Right cardiac atrium (tissue), 5 donors: ENCODE measurements at places on chromosomes 6 and 20.

GRCh38 chr6:109612268-109612667 lies 78.7 kb downstream of the AK9 start:
- no peak for DNase-seq

DNA sequence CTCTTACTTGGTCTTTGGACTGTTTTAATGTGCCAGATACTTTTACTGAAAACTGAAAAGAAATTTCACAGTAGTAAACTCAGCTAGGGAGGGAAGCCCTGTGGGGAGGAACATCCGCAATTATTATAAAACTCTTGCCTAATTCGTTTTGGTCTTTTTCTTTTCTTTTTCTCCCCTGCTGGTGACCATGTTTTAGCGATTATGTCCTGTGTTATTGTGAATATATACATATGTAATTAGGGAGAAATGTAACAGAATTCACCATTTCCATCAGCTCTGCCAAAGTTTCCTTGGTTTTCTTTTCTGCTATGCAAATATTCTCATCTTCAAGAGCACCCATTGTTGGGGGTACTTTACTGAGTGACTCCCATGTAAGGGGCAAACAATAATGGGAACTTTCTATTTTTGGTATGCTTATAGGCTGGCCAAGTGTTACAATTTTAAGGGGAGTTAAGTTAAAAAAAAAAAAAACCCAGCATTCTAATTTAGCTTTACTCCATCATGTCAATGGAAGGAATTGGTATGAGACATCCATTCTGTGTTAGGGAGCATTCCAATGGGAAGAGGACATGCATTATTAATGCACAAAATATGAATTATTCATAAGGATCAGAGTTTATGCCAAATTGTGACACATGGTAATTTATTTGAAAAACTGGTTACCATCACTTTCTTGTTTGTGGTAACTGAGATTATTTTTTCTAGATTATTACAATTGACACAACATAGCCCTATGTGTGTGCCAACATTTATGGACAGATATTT lies 2.0 kb downstream of the DOK5 start:
- DNase-seq: no peak

DNA sequence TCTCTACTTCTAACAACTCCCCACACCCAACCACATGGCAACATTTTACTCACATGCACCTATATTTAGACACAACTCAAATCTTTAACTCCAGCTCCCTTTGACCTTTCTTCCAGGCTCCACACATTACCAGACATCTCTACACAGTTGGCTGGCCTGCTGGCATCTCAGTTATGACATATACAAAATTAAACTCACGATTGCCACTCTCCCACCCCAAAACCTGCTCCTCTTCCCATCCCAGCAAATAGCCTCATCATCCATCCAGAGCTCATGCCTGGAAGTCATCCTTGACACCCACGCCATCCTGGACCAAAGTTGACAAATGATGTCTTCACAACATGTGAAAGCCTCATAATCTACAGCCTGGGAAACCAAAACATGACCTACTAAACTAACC lies 176.6 kb downstream of the PKHD1 start:
- DNase-seq: peak; percentile 11

- no peak for DNase-seq
These were observed 30.0 kb upstream of the FABP7 start for GRCh38 chr6:122749451-122750050.

DNA sequence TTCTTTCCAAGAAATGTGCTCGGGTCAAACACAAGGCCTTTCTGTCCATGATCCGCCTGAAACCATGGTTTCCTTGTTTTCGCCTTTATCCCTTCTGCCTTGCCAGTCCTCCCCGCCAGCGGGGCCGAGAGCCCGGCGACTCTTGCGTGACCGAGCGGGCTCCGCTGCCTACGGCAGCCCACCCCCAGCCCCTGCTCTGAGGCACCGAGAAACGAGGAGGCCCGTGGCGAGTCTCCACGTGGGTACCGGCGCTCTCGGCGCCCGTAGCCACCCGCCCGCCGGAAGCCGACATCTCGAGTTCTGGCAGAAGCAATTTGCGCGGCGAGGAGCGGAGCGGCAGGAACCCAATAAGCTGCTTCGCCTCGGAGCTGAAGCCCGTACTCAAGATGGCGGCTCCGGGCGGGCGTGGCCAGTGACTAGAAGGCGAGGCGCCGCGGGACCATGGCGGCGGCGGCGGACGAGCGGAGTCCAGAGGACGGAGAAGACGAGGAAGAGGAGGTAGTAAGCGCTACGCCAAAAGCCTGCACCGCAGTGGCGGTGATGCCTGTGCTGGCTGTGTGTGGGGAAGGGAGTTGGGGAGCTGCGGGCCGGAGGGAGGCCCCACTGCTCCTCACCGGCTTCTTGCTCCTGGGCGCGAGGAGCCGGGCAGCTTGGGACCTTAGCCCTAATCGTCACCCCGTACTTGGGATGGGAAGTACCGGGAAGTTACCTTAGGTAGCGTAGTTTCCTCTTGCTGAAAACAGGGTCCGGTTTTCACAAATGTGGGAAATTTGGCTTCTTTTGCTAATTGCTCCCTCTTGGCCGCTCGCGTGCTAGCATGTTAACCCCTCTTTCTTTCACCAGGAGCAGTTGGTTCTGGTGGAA lies at the start of gene GTF3C6:
Gene GTF3C6 (plus strand): TSS at position 378 of the 864 bp plus-strand sequence. CDS start 64 bp downstream, at position 442.
- peak; percentile 98 for DNase-seq

GRCh38 chr20:2671977-2672376 lies 8.0 kb upstream of the IDH3B start:
- no peak for DNase-seq

GRCh38 chr6:33426590-33427511 lies 7.0 kb downstream of the SYNGAP1 start:
- DNase-seq: no peak

DNA sequence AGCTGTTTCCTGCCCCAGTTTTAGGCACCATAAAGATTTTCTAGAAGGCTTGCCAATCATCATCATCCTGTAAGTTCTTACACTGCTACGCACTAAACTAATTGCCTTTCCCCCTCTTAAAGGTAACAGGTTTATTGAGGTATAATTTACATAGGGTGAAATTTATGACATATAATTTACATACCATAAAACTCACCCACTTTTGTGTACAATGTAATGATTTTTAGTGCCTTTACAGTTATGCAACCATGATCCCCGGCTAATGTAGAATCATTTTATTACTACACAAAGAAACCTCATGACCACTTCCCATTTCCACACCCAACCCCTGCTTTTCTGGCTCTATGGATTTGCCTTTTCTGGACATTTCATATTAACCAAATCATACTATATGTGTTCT lies 21.1 kb downstream of the GCNT2 start:
- no peak for DNase-seq

DNA sequence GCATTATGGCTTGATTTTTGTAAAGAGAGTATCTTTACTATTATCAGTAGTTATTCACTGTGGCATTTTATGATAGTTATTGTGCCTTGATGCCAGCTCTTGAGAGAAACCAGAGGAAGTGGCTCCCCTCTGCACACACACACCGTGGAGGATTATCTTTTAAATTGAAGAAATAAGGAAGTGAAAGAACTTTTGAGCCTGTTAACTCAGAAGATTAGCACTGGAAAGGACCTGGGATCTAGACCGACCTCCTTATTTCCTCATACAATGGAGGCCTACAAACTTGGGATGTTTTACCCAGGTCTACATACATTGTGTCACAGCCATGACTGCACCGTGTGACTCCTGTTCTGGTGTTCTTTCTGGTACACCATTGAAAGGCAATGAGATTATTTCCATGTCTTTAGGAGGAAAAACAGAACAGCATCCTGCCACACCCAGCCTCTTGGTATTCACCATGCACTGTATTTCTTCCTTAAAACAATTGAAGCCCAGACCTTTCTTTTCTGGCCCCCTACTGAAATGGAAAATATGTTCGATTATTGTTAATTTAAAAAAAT lies 40.6 kb downstream of the HECA start:
- no peak for DNase-seq

GRCh38 chr6:154768280-154768679 lies 35.1 kb downstream of the SCAF8 start:
- DNase-seq: no peak
